Endothelial cell (in vitro differentiated cells): ENCODE measurements at places on chromosomes 6 and 20. TPM values are rescaled to one million over a fixed set of nuclear protein-coding genes. Genes with fewer than 3 reads are reported as not detected.
A peak's percentile ranks its signal among the peaks of the same experiment; 100 is the strongest.

- peak; percentile 61 for DNase-seq
- H3K4me3 ChIP-seq = no peak overlapping the region
- peak overlapping the region; percentile 50 for H3K27ac ChIP-seq
- no peaks in the 10 kb centered on the region for H3K27me3 ChIP-seq
- peaks cover 7% of the 10 kb centered on the region for H3K4me1 ChIP-seq
- no peaks in the 10 kb centered on the region for H3K36me3 ChIP-seq
These were observed 23.1 kb upstream of the UBE2J1 start for GRCh38 chr6:89375427-89376267.

The HTR1B gene
- total RNA-seq = 0.33 TPM

DNA sequence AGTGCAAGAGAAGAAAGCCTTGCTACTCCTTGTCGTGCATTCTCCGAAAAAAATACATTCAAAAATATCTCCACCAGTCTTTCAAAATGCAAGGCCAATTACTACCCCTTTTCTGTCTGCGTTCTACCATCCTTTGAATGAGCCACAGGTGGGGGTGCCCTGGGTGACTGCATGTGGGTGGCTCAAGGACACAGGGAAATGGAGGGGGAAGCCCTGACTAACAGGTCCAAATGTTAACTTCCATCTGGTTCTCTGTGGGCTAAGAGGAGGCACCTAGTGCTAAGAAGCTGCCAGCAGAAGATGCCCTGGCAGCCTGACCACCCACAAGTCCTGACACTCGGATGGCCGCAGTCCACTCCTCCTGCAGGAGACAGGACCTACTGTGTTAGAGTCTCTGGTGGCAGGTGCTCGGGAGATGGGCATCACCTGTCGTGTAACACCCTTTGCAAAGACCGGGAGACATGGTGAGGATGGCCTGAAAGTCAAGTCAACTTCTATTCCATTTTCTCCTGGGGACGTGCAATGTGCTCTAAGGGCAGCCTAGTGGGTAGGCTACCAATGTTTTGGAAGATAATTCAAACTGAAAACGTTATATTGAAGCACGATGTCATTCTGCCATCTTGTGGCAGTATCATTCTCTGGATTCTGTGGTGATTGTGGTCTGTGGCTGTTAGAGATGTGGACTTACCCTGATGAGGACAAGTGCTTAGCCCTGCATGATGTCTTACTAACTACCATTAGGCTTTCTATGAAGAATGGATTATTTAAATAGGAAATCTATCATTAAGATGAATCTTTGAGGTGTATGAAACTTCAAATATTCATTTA lies 27.4 kb upstream of the IGF2R start:
- no peak overlapping the region for H3K4me3 ChIP-seq
- no peak for DNase-seq
- no peaks in the 10 kb centered on the region for H3K4me1 ChIP-seq
- peaks cover 3% of the 10 kb centered on the region for H3K27me3 ChIP-seq
- H3K36me3 ChIP-seq = peaks cover 8% of the 10 kb centered on the region

The RPP21 gene
- 35.2 TPM for total RNA-seq

DNA sequence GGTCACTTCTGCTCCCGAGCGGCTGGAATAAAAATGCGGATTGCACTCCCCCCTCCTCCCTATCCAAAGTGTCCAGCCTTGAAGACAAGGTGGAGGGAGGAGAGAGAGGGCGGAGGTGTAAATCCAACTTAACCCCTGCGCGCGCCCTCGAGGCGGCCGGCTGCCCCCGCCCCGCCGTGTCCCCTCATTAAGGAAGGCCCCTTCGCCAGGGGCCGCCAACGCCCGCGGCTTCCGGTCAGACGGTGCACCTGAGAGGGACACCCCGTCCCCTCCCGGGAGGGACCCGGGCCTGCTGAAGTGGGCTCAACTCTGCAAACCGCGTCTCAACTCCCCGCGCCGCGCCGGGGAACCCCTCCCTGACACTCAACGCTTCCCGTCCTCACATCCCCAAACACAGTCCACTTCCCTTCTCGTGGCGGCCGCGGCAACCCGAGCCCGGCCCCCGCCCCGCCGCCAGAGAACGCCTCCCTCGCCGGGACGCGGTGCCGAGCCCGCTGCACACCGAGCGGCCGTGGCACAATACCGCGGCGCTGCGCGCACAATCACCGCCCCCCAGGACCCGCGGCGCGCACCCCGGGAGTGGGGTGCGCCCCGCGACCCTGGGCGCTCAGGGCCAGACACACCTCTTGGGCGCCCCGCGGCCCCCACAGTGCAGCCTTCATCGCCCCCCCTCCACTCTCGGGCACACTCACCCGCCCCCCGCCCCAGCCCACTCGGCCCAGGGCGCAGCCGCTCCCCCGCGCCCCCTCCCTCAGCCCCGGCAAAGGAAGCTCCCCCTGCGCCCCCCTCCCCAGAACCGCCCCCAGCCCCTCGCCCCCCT lies 102.5 kb downstream of the NOL4L start:
- peaks cover 23% of the 10 kb centered on the region for H3K27me3 ChIP-seq
- H3K36me3 ChIP-seq = peaks cover 21% of the 10 kb centered on the region
- DNase-seq = peak; percentile 53
- peak overlapping the region; percentile 93 for H3K4me3 ChIP-seq
- peak overlapping the region; percentile 83 for H3K27ac ChIP-seq

- no peak overlapping the region for H3K27ac ChIP-seq
- no peaks in the 10 kb centered on the region for H3K4me1 ChIP-seq
- H3K36me3 ChIP-seq = peaks cover 3% of the 10 kb centered on the region
- H3K27me3 ChIP-seq = peaks cover 1% of the 10 kb centered on the region
These were observed 37.0 kb downstream of the VSTM2L start for GRCh38 chr20:37939701-37940560.
